Stimulated activated CD8-positive, alpha-beta memory T cell treated with anti-CD3 and anti-CD28 coated beads, Interleukin-4, amount 100 ng/mL, for 1 hour (primary cell): ENCODE measurements at places on chromosomes 3 and 15.

GRCh38 chr3:160134964-160135363 is 90.3 kb upstream of the C3orf80 start:
- no peak for DNase-seq

DNA sequence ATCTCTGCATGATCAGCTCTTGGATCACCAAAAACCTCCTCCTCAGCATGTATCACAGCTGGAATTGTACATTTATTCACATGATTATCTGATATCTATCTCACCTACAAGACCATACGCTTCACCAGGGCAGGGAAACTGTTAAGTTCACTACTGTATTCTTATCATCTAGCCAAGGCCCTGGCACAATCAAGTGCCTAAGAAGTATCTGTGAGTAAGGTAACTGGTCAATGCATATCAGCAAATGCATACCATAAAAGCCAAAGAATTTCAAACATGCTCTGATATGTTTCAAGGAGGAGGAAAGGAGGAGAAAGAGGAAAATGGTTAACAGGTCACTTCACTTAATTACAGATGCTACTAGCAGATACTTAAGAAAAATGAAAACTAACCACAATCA is 158.4 kb downstream of the LIPC start:
- DNase-seq = no peak

DNA sequence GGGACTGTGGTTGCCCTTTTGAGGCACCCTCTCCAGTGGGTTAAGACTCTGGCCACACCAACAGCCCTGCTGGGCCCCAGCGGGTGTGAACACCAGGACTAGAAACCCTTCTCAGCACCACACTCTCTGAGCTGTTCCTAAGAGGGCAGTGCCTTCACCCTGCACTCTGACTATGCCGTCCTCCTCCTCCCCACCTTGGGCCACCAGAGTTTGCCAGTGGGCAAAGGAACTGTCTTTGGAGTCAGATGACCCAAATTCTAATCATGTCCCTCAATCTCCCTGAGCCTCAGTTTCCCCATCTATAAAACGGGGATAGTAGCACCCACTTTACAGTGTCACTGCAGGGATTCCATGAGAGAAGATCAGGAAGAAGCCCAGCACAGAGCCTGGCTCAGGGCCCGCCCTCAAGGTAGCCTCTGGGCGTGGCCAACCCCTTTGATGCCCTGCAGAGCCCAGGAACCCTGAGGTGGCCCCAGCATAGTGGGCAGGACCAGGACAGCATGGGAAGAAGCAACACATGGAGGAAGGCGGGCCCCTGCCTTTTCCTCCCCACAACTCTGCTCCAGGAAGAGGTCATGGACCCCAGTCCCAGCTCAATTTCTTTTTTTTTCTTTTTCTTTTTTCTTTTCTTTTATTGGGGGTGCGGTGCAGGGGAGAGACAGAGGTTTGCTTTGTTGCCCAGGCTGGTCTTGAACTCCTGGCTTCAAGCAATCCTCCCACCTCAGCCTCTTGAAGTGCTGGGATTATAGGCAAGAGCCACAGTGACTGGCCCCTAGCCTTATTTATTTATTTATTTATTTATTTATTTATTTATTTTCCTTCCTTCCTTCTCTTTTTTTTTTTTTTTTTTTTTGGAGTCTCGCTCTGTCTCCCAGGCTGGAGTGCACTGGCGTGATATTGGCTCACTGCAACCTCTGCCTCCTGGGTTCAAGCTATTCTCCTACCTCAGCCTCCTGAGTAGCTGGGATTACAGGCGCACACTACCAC is 115.7 kb upstream of the LINGO1 start:
- no peak for DNase-seq

DNA sequence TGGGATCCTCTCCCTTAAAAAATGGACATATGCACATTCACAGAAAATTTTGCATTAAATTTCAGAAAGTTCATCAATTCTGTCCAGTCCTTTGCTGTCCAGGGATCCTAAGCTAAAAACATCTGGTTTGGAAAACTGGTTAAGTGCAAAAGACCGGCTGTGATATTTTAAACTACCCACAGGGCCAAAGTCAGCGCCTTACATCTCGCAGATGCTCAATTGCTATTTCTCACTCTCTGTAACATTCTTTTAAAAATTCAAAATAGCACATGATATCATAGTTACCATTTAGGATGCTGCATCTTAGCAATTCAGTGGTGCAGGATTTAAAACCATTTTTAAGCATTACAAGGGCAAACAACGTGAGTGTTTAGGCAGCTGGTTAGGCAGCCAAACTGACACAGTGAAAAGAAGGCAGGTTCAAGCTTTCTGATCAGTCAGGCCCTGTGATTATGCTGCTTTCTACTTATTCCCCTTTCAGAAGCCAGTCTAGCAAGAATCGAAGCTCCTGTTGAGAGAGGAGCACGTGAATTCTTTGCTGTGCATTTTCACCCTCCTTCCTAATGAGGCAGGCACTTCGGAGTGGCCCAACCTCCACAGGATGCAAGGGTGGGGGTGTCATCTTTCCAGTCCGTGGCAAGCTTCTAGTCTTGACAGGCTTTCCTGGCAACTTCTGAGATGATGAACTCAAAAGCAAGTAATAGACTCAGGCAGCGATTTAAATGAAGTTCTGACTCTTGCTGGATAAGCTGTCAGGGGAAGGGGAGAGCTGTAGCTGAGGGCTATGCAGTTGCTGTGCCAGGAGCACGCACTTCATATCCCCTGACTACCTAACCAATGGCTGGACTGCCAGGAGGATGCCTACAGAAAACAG is 8.8 kb downstream of the PRICKLE2 start:
- DNase-seq = no peak

- DNase-seq = no peak
Measured at GRCh38 chr3:42394579-42395288, 15.7 kb downstream of the LYZL4 start.

DNA sequence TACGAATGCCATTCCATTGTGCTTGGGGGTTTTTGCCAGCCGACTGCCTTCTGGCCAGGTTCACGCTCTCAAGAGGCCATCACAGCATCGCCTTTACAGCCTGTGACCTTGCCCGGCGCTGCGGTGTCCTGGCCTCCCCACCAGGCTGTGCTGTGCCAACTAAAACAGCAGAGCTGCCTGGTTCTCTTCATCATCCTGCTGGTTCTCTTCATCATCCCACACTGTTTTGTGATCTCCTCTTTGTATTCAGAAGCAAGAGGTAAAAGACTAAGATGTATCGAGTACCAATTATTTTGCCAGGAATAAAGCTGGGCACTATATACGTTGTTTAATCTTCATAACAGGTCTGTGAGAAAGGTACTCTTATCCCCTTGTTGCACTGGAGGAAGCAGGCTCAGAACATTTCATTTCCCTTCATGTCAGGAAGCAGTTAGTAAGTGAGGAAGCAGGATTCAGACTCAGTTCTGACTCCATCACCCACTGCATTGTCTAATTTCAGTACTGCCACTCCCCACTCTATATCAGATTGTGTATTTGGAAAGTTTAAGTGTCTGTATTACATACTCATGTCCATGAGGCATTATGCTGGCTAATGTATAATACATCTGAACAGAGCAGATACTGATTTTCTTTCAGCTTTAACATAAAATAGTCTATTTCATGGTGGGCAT is 92.7 kb downstream of the LRRC28 start:
- DNase-seq = peak; percentile 38

GRCh38 chr3:34196914-34197313 is 398.5 kb downstream of the PDCD6IP start:
- no peak for DNase-seq

GRCh38 chr15:77024273-77025082 is 29.6 kb downstream of the PSTPIP1 start:
- no peak for DNase-seq

- no peak for DNase-seq
Measured at GRCh38 chr3:12472000-12472610, 12.2 kb upstream of the TSEN2 start.

GRCh38 chr15:96353416-96353929 is 23.0 kb downstream of the NR2F2 start:
- DNase-seq = no peak

DNA sequence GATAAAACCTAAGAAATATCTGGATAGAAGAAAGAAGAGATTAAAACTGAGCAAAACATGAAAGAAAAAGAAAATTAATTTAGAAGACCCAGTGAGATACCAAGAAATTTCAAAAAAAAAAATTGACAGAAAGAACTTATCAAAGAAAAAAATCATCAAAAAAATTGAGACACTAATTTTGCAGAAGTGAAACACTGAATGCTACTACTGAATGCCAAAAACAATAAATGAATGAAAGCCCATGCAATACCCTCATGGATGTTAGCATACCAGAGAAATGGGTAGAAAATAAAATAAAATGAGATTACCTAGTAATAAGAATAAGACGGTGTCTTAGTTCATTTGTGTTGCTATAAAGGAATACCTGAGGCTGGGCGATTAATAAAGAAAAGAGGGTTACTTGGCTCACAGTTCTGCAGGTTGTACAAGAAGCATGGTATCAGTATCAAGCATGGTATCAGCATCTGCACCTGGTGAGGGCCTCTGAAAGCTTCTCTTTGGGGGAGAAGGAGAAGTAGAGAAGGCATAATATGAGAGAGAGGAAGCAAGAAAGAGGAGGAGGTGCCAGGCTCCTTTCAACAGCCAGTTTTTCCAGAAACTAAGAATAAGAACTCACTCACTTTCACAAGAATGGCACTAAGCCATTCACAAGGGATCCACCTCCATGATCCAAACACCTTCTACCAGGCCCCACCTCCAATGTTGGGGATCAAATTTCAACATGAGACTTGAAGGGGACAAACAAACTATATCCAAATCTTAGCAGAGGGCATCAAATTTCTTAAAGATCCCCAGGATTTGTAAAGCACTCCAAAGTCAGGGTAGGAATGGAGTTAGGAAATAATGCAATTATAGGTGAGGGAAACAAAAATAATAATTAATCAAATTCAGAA is 73.2 kb downstream of the BTLA start:
- no peak for DNase-seq

- no peak for DNase-seq
Measured at GRCh38 chr3:69445024-69445423, 59.1 kb upstream of the FRMD4B start.

DNA sequence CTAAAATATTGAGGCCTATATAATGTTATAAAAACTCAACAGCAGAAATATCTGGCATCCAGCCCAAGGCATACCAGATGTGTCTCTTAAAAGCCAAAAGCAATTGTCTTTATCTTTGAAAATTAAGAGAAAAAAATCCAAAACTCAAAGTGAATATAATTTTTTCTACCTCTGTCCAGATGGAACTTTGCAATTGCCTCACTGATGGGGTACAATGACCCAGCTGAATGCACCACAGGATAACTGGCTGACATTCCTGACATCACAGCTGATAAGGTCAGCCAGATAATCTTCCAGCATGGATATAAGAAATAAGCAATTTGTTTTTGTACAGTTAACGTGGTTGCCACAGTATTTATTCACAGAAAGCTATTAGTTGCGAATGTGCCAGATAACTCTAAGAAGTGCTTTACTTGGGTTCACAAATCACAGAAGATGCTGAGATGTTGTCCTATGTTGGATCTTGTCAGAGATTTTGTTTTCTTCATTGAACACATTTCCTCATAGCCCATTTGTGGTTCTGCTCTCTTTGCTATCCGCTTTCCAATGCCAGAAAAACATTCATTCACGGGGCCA is 566.9 kb upstream of the CCDC54 start:
- DNase-seq = no peak
